ENCODE measurements at places on chromosomes 6 and 20.

DNA sequence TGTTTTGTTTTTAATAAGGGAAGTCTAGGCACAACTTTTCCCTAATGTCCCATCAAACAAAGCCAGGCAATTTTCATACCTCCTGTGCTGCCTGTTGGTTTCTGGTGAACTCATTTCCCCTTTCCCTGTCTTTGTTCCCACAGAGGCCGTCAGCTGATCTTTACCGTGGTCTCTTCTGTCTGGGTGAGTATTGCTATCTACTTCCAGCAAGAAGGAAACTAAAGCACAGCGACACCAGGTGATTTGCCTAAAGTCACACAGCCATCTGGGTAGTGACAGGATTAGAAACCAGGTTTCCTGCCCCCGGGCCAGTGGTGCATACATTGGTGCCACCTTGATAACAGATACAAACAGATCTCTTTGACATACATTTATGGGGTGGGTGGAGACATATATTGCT lies 59.6 kb downstream of the RAB44 start:
- no peak for DNase-seq

GRCh38 chr6:47264775-47265184 lies 44.9 kb downstream of the TNFRSF21 start:
- no peak for DNase-seq

- no peak for DNase-seq
Measured at GRCh38 chr6:75317503-75318206, 33.1 kb upstream of the TMEM30A start.

DNA sequence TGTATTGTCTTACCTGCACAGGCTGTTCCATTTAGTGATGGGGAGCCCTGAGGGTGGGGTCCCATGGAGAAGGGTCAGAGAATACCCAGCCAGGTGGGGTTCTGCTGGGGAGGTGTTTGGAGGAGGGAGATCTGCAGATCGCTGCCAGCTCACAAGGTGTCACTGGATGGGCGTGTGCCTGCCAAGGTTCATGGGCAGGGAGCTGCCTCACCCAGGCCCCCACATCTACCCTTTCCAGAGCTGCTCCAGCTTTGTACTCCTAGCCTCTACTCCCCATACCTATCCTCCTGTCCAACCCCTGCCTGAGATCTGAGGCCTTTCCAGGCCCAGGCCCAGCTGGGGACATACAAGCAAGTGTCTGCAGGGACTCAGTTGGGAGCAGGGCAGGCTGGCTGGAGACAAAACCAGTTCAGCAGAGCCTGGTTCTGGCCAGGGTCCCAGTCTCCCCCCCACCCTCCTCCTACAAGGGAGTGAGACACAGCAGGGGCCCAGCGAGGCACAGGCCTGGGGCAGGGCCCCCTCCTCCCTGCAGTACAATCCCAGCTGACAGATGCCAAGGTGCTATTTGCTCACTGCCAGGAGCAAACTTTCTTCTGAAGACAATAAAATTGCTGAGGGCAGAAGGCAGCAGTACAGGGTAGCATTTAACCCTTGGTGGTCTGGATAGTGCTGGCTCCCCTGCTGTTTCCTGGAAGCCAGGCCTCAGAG lies 19.7 kb downstream of the SPDEF start:
- no peak for DNase-seq

- DNase-seq = peak; percentile 50
Measured at GRCh38 chr6:26501482-26501986, 1.4 kb downstream of the BTN1A1 start.

DNA sequence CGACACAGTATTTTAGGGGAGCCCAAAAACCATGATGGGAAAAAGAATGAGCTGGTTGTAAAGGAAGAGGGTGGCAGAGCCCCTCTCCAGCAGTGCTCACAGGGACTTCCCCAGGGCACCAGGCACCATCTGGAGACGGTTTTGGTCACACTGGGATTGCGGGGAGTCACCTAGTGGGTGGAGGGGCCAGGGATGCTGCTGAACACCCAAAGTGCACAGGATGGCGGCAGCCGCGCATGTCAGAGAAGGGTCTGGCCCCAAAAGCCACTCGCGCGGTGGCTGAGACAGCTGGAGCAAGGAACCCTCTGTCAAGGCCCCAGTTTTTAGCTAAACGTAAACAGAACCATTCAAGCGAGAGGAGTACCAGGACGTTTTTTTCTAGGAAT lies 10.8 kb downstream of the CTSZ start:
- DNase-seq = no peak

DNA sequence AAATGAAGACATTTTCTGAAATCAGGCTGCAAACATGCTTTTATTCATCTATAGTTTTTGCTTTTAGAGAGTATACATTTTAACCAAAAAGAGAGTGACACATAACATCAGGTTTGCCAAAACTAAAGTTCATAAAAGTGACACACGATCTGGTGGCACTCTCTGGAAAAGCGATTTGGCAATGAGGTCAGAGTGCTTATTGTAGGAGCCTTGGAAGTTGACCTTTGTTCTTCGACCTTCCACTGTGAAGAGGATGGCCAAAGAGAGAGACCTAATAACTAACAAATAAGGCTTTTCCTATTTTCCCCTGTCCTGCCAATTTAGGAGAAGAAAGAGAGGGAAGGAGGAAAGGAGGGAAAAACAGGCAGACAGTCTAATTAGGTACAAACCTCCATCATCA lies 230.1 kb downstream of the SIM1 start:
- no peak for DNase-seq

- DNase-seq = no peak
Measured at GRCh38 chr6:52522151-52522626, 54.7 kb downstream of the TRAM2 start.

DNA sequence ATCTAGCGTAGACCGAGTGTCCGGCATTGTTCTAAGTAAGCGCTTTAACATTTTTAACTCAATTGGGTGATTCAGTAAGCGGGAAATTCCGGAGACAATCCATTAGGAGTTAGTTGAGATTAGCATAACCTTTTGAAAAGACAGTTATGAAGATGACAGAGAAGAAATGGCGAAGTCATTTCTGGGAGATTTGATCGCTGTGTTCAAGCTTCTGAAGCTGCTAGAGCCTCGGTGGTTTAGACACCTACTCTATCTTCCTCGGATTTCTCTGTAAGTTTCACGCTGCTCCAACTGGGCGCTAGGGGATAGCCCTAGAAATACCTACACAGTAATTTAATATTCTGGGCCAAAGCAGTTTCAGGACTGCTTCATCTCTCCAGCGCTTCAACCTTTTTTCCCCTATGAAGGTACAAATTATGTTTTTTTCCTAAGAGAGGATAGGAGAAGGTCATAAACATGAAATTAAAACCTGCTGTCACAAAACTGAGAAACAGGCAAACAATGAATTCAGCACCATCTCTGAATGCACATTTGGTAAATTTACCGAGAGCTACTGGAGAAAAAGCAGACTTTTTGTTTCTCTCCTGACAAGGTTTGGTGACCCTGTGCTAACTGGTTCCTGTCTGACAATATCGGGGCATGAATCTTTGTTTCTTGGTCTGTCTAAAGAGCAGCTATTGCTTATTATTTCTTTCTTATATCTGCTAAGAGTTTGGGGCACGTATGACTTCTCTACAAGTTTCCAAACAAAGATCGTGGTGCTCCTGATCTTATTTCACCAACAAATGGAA lies 22.4 kb downstream of the ZNF311 start:
- DNase-seq = no peak

DNA sequence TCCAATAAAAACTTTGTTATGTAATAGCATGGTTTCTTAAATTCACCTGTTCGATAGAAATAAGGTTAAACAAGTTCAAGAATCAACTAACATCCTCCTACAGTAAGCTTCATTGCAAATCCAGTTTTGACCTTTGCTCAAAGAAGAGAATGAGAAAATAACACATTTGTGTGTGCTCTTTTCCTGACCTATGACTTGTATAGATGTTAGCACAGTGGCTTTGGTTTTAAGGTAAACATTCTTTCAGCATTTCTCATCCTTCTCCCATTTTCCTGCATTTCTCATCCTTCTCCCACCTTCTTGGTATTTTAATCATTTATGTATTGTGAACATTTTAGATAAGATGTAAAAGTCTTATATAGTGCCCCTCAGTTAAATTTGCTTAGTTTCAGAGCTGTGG lies 73.9 kb downstream of the PLCB1 start:
- DNase-seq = no peak

GRCh38 chr20:4056880-4057279 lies 41.5 kb upstream of the RNF24 start:
- no peak for DNase-seq

DNA sequence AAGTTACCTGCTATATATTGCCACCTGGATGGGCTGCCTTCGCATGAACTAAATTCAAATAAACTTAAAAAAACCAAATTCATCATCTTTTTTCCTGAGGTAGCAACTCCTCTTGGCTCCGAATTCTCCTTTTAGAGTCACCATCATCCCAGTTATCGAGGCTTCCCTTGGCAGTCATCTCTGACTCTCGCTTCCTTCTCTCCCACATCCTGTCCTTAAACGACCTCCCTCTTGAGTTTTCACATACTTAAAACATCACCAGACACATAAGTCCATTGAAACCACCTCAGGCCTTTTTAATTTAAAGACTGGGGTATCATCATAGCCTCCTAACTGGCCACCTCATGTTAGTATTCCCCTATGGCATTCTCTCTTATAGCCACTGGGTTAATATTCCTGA lies 296.1 kb upstream of the FLRT3 start:
- no peak for DNase-seq

- DNase-seq = no peak
Measured at GRCh38 chr6:150600010-150600300, 270 bp downstream of the PLEKHG1 start.

GRCh38 chr6:25341923-25342619 lies 62.9 kb downstream of the CARMIL1 start:
- no peak for DNase-seq

DNA sequence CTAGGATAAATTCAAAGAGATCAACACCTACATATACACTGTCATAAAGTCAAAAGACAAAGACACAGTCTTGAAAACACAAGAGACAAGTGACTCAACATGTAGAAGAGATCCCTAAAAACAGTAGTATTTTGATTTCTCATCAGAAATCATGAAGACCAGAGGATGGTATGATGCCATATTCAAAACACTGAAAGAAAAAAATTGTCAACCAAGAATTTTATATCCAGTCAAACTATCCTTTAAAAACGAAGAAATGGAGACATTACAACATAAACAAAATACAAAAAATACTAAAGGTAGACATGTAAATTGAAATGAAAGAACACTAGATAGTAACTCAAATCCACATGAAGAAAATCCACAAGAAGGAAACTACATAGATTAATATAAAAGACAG lies 27.3 kb upstream of the HBS1L start:
- DNase-seq = no peak

DNA sequence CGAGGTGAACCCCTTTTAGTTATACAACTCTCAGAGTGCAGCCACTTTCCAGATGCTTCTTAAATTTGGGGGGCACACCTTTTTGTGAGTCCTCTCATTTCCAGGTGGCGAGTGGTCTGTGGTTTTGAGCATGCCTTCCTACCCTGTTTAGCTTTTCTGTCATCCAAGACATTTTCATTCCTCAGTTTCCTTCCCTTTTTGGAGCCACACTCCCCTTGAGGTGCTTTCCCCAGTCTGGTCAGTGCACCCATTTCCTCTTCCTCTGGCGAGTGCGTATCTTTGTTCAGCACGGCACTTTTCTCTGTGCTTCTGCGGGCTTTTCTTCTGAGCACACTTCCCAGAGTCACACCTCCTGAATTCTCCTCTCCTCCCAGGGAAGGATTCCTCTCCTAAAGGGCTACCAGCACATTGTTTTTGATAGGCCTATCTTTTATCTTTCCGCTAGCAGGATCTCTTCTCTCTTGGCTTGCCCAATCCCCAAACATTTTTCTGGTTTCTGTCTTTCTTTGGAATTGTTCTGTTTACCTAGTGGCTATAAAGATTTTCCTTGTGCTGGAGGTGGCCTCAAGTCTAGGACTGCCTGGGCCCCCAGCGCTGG lies 1.4 kb downstream of the PHF20 start:
- DNase-seq = peak; percentile 37

GRCh38 chr6:41656002-41656691 lies 17.9 kb downstream of the MDFI start:
- DNase-seq = no peak

- DNase-seq = no peak
Measured at GRCh38 chr6:35492258-35492973, 4.5 kb downstream of the TEAD3 start.

- no peak for DNase-seq
Measured at GRCh38 chr20:34145280-34145819, 33.3 kb upstream of the EIF2S2 start.

- DNase-seq = no peak
Measured at GRCh38 chr6:69061066-69061465, 426.0 kb downstream of the ADGRB3 start.

DNA sequence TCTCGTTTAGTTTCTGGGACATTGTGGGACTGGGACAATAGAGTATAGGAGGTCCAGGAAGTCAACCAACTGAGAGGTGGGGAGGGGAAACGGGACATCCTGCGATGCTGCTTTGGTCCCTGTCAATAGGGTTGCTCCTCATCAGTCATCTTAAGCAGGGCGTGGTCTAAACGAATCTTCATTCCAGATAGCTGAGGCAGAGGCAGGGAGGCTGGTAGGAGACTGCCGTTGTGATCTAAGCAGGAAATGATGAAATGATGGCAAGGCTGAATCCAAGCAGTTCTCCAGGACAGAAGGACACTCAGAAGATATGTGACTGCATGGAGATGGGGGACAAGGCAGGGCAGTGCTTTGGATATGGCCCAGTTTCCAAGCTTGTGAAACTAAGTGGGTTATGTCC lies 953.4 kb downstream of the KIF16B start:
- no peak for DNase-seq

GRCh38 chr20:62860391-62860923 lies 1.2 kb downstream of the TCFL5 start:
- DNase-seq = no peak
